Fibroblast of skin of scalp (primary cell): ENCODE measurements at places on chromosomes 3 and 15.

GRCh38 chr3:126390201-126390600 lies 4.5 kb upstream of the CFAP100 start:
- DNase-seq = no peak

GRCh38 chr15:36265422-36265821 lies 314.0 kb upstream of the CDIN1 start:
- no peak for DNase-seq

- no peak for DNase-seq
Observed at GRCh38 chr3:133410191-133410892, 10.5 kb downstream of the BFSP2 start.

DNA sequence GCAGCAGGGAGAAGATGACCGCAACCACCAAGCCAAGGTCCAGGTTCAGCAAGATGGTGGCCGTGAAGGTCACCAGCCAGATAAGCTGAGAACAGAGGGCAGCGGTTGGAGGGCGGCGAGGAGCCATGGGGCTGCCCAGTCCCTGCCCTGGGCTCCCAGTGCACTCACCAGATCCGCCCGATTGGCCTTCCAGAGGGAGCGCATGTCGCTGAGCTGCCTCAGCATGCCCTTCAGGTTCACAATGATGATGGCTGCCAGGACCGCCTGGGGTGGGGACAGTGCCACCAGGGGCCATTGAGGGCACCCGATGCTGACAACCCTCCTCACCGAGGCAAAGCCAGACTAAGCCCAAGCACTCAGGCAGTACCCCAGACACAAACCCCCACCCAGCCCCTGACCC lies 5.4 kb downstream of the SLC26A6 start:
- DNase-seq = no peak

DNA sequence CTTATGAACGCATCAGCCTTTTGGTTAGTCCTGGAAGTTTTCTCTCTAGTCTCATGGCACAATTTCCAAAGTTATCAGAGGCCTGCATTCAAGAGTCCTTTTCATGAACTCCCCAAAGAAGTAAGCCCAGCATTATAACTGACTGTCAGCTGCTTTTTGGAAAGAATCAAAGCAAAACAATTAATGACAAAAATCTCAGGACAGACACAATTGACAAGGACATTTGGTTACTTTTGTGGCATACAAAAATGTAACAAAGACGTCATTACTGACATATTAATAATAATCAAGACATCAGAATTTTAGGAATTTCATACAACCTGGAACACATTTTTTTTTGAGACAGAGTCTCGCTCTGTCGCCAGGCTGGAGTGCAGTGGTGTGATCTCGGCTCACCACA lies 21.2 kb downstream of the KATNBL1 start:
- DNase-seq = peak; percentile 3

GRCh38 chr3:67361323-67361722 lies 293.1 kb downstream of the SUCLG2 start:
- DNase-seq = no peak

- DNase-seq = peak; percentile 84
Observed at GRCh38 chr3:87333393-87333892, 57.1 kb upstream of the POU1F1 start.

GRCh38 chr3:38479431-38480092 lies 16.6 kb upstream of the EXOG start:
- peak; percentile 59 for DNase-seq

GRCh38 chr3:152902141-152902669 lies 67.3 kb downstream of the P2RY1 start:
- DNase-seq = no peak

DNA sequence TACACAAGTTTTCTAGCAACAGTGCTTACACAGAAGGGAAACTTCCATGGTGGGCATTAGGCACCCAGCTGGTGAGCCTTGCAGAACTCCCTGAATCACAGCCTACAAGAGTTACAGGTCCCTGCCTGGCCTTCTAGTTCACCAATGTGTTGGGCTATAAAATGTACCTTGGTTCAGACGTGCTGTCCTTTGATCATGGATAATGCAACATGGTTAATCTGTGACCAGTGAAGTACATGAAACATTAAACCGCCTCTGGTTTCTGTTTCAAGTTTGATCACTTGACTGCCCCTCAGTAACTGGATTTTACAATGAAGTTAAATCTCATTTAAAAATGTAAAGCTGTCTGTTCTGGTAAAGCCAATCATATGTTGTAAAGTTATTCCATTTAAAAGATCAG lies 51.8 kb downstream of the FMN1 start:
- no peak for DNase-seq

DNA sequence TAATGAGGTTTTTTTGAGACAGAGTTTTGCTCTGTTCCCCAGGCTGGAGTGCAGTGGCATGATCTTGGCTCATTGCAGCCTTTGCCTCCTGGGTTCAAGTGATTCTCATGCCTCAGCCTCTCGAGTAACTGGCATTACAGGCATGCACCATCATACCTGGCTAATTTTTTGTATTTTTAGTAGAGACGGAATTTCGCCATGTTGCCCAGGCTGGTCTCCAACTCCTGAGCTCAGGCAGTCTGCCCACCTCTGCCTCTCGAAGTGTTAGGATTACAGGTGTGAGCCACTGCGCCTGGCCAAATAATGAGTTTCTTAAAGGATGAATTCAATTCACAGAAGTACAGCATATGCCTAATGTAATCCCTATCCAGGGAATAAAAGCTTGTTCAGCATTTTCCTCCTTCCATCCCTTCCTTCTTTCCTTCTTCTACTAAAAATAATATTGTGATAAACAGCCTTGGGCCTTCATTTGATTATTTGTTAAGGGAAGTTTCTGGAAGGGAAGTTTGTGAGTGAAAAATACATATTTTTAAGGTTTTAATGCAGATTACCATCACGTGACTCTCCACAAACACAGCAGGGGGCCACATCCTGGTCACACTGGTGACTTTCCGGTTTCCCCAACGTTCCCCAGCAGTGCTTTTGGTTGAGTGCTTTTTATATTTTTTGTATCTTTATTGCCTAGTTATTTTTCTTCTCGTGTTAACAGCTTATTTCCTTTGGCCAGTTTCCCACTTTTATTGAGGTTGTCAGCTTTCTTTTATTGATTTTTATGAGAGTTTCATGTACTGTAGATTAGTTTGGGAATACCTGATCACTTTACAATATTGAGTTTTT lies 116.8 kb downstream of the USP13 start:
- DNase-seq = peak; percentile 36

DNA sequence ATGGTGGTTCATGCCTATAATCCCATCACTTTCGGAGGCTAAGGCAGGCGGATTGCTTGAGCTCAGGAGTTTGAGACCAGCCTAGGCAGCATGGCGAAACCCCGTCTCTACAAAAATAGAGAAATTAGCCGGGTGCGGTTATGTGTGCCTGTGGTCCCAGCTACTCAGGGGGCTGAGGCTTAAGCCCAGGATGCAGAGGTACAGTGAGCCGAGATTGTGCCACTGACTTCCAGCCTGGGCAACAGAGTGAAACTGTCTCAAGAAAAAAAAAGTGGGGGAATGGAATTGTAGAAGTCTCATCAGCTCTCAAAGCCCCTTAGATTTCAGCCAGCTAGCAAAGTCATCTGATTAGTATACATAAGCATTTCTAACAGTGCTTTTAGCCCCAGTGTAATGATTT lies 33.2 kb downstream of the TIPARP start:
- no peak for DNase-seq

GRCh38 chr3:130658678-130659077 lies 88.0 kb downstream of the PIK3R4 start:
- peak; percentile 44 for DNase-seq
